ENCODE measurements at places on chromosomes 12 and 14.
A peak's percentile ranks its signal among the peaks of the same experiment; 100 is the strongest.

DNA sequence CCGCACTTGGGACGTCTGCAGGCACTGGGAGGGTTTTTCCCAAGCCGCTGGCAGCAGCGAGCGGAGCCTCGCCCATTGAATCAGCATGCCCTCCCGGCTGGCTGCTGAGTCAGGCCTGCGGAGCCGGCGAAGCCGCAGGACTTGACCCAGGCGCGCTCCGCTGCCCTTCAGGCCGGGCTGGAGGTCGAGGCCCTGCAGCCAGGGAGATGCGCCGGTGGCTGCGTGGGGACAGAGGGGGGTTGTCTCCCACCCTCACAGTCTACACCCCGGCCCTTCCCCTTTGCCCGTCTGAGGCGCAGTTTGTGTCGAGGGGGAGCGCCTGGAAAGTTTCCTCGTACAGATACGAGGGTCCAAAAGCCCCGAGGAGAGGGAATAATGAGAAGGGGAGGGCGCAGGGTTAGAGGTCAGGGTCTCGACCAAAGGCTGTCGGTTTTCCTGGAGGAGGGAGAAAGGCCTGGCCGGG, 759 bp upstream of the KLC1 start:
- DNase-seq, result peak; percentile 85

DNA sequence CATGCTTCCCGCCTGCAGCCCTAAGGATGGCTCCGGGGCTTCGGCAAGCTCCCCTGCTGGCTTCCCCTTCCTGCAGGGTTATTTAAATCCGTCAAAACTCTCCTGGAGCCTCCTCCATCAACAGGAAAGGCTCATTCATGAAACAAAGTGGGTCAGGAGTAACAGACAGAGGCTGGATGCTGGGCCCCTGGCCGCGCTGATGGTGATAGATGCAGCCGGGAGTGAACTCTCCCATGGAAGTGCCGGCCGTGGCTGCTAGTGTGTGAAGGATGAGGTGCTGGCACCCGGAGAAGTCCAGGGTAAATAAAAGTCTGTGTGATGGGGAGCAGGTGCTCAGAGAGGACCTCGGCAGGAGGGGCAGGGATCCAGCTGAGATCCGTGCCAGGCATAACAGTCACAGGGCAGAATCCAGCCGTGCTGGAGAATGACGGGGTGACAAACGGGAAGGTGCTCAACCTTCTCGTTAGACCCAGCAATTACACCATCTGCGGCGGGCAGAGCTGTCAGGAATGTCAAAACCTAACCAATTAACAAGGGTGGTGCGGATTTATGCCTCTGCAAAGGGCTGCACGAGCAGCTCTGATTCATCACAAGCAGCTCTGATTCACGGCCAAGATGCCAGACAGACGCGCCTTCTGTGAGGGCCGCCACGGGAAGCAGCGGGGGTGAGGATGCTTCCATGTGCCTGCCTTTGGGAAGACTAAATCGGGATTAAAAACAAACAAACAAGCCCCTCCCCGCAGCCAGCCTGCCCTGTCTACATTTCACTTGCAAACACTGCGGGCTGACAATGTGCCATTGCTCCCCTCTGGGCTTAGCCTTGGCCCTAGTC, 55.6 kb downstream of the SYNE3 start:
- DNase-seq, result peak; percentile 59

DNA sequence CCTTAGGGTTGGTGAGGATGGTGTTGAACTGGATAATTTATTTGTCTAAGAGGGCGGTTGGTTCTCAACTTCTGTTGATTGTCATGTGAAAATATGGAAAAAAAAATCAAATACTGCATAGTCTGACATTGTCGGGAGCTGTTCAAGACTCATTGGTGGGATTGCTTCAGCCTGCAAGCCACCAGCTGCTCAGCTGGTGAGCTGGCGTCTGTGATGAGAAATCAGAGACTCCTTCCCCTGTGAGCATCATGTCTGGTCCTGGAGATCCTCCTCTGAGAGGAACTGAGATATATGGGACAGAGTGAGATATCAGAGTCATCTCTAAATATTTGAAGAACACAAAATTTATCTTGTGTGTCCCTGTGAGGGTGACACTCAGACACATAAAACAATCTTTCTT, 49.9 kb downstream of the TRIM9 start:
- no peak for DNase-seq

GRCh38 chr14:85159726-85160125, 370.2 kb upstream of the FLRT2 start:
- no peak for DNase-seq

DNA sequence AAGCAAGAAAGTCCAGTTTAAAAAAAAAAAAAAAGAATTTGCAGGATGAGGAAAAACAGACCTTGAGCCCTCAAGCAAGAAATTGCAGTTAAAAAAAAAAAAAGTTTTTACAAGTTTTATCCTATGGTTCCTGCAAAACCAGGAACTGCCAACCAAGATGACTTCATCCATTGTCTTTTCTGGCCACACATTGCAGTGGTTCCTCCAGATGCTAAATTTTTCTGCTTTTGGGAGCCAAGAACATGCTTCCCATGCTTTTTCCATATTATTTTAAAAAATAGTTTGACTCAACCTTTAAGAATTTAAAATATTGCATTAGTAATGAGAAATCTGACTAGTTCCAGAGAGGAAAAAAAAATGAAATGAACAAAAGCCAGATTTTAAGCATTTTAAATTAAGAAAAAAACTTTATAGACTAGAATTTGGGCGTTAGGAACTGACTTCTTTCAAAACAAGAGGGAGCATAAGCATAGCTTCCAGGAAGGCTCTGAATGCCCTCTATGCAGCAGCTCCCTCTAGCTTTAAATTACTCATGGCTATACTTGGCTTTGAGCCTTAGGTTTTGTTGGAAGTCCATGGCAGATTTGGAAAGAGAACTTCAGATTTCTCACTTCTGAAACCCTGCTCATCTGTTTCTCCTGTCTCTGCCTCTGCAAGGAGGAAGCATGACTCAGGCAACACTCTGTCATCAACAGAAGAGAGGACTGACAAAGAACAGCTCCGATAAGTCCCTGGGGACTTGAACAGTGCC, 124.5 kb downstream of the GPR65 start:
- no peak for DNase-seq

DNA sequence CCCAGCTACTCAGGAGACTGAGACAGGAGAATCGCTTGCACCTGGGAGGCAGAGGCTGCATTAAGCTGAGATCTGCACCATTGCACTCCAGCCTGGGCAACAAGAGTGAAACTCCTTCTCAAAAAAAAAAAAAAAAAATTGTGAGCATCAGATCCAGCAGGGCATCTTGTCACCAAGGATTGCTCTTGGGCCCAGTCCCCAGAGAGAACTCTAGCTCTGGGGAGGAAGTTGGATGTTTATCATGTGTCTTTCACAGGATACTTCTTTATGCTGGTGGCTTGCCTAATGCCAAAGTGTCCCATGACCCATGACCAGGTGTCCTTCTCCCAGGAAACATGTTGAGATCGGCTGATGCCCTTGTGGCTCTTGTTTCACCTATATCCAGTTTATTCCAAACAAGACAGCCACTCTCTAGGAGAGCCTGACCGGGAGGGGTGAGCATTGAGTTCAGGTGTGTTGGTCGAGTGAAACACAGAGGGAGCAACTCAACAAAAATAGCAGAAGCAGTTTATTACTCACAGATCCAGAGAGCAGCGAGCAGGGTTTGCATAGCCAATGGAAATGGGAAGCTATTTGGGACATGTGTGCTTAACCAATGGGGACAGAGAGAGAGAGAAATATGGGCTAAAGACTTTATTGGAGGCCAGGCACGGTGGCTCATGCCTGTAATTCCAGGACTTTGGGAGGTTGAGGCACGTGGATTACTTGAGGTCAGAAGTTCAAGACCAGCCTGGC, 6.6 kb upstream of the TCHP start:
- no peak for DNase-seq

DNA sequence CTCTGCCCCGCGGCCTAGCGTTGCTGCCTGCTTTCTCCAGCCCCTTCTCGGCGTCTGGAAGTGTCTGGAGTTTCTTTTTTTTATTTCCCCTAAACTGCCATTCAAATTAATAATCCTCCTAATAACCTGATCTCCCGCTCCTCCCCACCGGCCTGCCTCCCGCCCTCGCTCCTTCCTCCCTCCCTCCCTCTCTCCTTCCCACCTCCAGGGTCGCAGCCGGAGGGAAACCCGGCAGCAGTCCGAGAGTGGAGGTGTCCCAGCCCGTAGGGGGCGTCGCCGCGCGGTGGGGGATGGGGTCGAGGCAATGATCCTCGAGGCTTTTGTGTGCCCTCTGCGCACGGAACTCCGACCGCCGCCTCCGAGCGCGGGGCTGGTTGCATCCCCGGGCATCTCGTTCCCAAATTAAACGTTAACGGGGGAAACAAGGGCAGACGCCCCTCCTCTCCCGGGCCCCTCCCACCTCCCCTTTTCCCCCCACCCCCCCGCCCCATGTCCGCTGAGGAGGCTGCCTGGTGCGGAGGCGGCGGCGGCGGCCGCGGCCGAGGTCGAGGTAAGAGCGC, 1.0 kb upstream of the SOCS2 start:
- peak; percentile 78 for DNase-seq

DNA sequence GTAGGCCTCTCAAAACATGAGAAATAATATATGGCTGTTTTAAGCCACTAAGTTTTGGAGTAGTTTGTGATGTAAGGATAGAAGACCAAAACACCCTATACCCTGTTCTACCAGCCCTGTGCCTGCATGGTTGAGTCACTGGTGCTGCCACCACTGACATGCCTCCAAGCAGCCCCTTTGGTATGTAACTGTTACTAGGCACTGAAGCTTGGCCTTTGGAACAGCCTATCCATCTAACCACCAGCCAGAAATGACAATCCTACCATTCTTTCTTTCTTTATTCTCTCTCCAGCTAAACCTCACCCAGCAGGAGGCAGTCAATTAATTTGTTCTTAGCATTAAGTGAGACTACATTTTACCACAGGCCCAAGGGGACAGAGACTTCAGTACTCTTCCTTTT, 240.3 kb downstream of the MSRB3 start:
- no peak for DNase-seq

DNA sequence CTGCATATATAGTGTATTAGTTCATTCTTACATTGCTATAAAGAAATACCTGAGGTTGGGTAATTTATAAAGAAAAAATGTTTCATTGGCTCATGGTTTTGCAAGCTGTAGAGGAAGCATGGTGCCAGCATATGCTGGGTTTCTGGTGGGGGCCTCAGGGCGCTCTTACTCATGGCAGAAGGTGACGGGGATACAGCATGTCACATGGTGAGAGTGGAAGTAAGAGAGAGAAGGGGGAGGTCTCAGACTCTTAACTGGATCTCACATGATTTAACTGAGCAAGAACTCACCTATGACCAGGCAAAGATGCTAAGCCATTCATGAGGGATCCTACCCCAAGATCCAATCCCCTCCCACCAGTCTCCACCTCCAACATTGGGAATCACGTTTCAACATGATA, 15.9 kb upstream of the PAWR start:
- DNase-seq, result no peak

GRCh38 chr12:115811045-115811444, 466.4 kb downstream of the MED13L start:
- no peak for DNase-seq

DNA sequence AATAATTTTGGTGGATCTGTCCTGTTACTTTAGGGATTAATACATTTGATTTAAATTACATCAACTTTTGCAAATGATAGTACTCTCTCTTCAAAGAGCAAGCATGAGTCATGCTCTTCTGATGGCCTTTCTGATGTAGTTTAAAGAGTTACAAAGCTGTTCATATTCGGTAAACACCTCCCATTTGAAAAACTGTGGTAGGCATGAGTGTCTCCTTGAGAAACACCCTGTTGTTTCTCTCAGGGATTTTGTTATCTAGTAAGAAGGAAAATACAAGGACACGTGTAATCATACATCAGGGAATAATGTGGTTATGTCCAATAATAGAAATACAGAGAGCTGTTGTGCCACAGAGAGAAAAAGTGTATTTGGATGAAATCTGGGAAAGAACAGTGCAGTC, 53.3 kb upstream of the E2F7 start:
- DNase-seq, result no peak

DNA sequence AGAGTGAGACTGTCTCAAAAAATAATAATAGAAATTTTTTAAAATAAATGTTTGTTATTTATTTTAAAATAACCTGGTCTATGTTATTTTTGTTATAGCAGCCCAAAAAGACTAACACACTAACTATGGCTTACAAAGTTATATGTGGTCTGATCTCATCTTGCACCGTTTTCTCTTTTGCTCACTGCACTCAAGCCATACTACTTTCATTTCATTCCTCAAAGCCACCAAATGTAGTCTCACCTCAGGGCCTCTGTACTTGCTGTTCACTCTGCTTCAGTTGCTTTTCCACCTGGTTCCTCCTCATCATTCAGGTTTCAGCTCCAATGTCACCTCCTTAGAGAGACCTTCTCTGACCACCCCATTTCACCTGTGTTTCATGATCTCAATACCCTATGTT, 55.2 kb upstream of the MDM1 start:
- no peak for DNase-seq

DNA sequence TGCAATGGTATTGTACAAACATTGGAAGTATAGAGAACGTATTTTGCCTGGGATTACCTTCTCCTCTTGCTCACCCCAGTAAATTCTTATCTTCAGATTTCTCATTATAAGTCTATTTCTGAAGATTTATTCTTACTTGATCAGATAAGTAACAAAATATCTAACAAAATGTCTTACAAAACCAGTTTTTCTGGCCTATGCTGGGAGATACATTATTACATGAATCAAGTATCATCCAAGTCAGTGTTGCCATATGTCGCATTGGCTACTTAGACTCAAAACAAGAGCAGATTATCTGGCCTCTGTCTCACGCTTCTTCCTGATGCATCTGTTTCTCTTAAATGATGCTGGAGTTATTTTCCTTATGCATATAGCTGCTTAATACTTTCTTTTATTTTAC, 408.5 kb downstream of the CCER1 start:
- no peak for DNase-seq

Data from transverse colon (tissue), 4 donors.